ENCODE measurements at places on chromosomes 11 and 22.

DNA sequence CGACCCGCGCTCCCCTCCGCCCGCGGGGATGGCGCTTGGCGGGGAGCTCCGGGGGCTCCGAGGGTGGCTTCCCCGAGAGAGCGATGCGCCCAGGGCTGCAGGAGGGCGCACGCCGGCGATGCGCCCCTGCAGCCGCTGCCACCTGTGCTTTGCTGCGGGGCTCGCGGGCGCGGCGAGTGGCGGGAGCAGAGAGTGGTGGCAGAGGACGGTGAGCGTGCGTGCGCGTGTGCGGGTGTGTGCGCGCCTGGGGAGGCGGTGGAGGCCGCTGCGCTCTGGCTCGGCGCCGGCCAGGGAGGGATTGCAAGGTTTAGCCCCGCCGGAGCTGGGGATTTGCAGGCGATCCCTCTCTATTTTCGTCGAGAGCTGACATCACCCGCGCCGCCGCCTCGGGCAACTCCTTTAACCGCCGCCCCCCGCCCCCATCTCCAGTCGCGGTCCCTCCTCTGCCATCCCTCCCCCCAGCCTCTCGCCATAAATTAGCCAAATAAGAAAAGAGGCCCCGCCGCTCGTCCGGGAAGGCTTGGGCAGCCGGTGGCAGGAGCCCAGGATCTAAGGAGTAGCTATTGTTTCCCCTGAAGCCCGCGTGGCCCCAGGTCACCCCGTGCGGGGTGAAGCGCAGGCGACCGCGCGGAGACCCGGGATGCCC, at the start of gene SLC1A2:
TSS of gene SLC1A2 (minus strand) at position 375 of the 646 bp plus-strand sequence. CDS start 592 bp downstream, outside the sequence.
- DNase-seq: peak; percentile 43

DNA sequence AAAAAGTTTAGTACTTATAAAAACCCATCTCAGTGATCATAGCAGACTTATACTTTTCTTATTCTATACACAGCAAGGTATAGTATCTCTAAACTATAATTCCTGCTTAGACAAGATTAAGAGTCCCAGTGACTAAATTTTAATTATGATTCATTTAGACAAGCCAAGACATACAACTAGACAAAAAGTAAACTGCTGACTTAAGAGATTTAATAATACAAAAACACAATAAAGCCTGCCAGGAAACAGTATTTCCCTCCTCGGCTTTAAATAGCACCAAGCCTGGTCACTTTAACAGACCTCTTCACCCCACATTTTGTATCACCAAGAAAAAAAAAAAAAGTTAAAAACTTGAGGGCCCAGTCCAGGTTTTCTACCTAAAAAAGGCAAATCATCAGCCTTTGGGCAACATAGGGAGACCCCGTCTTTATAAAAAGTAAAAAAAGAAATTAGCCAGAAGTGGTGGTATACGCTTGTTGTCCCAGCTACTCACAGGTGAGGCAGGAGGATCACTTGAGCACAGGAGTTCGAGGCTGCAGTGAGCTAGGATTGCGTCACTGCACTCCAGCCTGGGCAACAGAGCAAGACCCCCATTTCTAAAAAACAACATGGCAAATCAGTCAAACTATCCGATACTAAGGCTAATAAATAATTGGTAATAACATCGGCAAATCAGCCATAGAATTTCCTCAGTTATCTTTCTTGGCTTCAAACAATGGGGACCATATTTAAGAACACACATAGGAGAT, 53.8 kb downstream of the SIK3 start:
- no peak for DNase-seq

DNA sequence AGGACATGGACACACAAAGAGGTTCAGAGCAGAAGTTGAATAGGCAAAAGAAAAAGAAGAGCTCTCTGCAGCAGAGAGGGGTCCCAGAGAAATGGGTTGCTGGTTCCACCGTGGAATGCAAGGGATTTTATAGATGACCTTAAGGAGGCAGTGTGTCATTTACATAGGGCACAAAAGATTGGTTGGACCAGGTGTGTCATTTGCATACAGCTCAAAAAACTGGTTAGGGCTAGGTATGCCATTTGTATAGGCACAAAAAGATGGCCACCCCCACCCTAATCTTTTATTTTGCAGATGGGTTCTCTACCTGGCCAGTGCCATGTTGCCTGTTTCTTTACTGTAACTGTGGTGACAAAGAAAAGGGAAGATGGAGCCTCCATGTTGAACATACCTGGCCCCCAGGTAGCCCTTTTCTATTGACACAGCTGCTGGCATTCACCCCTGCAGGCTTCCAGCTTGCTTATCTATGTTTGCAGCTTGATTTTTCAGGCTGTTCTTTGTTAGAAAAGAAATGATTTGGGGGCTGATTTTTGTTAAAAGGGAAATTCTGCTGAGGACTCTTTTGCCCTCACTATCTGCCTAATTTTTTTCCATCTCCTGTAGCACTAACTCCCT, 3.1 kb upstream of the CAVIN3 start:
- DNase-seq: no peak

DNA sequence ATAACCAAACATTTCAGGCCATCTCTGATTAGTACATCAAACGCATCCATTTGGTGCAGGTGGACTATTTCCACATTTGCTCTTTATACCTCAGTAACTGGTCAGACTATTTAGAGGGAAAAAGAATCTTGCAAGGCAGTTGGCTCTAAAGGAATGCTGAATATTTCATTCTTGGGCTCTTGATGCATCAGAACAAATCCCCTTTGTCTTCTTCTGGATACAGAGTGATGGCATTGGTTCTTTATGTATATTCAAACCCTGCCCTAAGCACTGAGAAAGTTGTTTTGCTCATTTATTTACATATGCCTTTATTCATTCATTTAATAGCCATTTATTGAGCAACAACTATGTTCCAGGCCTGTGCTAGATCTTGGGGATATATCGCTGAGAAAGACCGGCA, 31.1 kb upstream of the RAB30 start:
- no peak for DNase-seq

DNA sequence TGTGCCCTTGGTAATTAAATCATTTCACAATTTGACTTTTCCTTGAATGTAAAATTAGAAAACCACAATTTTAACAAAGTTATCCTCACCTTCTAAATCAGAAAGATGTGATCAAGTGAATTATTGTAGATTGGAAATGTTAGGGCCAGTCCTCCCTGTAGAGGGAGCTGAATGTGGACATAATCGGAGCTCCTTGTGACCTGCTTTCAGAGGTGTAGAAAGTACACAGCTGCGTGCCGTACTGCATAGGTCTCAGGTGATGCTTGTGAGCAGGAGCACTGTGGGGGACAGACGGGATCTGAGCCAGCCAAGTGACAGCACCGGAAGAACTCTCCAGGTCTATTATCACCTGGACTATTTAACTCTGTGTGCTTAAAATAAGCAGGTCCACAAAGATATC, 338.0 kb downstream of the AASDHPPT start:
- DNase-seq: no peak

- no peak for DNase-seq
These were observed 68.9 kb downstream of the CYB5R2 start for GRCh38 chr11:7604331-7604955.

GRCh38 chr11:130477586-130478203, 29.2 kb downstream of the ADAMTS15 start:
- DNase-seq: no peak

- no peak for DNase-seq
These were observed 6.8 kb upstream of the GGA1 start for GRCh38 chr22:37601540-37602442.

DNA sequence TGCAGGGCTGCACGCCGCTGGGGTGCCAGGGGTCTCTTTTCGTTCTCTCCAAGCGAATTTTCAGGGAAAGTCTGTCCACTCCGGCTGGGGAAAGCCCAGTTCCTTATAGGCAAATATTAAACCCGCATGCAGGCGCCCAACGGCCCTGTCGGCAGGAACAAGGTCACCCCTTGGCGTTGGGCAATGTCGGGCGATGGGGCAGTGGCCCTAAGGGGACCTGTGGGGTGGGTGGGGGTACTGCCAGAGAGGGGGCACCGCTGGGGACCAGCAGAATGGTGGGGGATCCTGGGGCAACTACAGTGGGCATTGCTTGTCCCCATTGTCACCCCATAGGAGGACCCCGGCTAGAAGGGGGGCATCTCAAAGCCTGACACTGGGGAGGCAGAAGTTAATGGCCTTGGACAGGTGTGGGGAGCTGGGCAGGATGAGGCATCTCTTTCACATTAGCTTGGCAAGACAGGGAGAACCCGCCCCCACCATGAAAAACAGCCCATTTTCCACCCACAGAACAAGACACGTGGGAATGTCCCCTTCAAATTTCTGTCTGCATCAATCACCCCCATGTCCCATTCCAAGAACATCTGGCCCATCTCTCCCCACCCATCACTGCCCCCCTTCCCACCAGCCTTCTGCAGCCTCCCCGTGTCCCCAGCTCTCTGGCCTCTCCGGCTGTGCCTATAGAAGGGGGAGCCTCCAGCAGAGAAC, 5.5 kb upstream of the IGF2 start:
- DNase-seq: no peak

DNA sequence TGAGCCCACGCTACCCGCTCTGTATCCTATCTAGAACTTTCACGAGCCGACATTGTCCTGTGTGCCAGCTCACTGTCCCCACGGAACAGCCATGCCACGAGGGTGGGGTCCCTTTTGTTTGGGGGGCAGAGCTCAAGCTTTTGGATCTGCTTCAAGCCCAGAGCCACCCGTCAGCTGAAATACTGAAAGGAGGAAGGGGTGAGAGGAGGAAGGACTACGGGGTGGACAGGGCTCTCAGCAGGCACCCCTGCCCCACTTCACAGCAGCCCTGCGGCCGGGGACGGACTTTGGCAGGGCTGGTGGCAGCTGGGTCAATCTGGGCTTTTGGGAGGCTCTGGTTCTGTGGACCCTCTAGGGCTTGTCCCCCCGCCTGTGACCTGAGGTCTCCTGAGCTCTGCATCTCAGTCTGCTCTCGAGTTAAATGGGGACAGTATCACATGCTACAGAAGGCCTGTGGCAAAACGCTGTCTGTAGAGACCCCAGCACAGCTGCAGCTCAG, 30.0 kb upstream of the MUC5AC start:
- no peak for DNase-seq

- DNase-seq: no peak
These were observed 540.0 kb downstream of the SOX6 start for GRCh38 chr11:15816260-15816871.

DNA sequence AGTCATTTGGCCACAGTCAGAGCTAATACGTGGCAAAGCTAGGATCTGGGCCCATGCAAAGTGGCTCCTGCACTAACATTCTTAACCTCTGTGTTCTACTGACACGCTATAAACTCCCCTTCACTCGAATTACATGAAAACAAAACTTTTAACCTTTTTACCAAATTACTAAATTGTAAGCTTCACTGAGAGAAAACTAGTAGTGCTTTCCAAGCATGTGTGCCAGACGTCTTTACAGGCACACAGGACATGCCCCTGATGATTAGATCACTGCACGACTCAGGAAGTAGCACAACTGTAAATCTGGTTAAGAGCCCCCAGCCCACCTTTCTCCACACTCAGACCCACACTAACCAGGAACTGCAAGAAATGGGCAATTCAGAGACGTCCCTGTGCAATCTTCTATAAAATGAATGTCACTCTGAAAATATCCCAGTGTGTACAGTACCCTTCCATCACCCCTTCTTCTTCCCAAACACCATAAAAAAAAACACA, 16.1 kb downstream of the PHF21A start:
- DNase-seq: no peak

DNA sequence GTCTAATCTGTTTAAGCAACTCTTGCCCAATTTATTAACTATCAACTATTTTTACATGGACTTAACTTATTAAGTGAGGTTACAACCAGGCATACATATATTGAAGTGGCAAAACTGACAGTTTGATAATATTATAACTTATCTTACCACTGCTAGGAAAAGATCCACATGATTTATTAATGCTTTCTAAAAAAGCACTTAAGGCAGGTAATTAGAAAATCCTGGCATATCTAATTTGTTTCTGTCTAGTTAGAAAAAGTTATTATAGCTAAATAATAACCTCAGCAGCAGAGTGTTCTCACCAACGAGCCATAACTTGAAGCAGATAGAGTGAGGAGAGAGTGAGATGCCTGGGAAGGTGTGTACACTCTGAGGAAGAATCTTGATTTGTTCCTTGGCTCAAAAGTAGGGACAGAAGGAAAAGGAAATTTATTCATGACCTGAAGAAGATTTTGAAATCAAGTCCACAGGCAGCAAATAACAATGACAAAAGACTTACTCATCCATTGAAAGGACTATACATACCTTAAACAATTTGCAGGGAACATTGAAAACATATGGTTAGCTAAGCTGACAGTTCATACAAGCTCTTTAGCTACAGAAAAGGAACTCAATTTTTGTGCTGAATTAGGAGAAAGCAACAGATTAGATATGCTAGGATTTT, 7.1 kb upstream of the MUC15 start:
- no peak for DNase-seq

- DNase-seq: no peak
These were observed 890.5 kb downstream of the JRKL start for GRCh38 chr11:97280347-97280746.

GRCh38 chr11:89161949-89162348, 15.7 kb upstream of the TYR start:
- no peak for DNase-seq

DNA sequence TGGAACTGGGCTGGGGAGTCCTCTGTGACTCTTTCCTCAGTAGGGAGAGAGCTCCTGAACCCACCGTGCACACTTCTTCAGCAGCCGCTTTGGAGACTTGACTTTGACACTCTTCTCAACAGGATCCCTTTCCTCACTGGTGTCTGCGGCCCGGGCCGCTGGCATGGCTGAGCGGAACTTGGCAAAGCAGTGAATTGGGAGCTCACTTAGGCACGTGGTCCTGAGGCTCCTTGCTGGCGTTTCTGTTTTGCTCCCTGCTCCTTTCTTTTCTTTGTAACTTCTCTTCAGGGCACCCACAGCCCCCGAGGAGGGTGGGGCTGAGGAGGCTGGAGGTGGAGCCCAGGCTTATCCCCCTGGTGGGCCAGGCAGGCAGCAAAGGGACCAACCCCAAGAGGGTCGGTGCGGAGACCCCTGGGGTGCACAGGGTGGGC, 8.4 kb upstream of the KCNQ1OT1 start:
- DNase-seq: no peak

DNA sequence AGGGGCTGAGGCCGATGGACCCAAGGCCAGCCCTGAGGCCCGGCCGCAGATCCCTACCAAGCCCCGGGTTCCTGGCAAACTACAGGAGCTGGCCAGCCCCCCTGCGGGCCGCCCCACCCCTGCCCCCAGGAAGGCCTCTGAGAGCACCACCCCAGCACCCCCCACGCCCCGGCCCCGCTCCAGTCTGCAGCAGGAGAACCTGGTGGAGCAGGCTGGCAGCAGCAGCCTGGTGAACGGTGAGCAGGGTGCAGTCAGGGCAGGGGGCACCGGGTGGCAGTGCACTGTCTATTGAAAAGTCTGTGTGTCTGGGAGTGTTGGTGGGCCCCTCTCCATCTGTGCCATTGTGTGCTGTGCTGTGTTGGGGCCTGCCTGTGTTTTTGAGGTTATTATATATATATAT, 16.1 kb downstream of the MICALL1 start:
- DNase-seq: no peak

- no peak for DNase-seq
These were observed 78.4 kb downstream of the RBFOX2 start for GRCh38 chr22:35950262-35950661.

DNA sequence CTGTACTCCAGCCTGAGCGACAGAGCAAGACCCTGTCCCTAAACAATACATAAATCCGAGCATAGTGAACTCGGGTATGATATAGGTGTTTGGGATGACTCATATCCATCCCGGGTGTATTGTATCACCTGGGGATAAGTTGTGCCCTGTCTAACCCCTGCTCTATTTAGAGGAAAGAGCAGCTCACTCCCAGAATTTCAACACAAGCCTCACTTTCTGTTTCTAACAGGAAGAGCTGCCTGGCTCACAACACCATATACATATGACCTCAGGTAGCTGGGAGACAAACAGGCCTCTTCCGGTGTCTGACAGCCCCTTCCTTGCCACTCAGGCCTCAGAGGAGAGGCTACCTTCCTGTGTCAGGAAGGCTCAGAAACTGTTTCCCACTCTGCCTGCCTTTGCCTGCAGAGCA, 9.9 kb upstream of the MICALL1 start:
- no peak for DNase-seq
